NCI-H2081 (cell line): ENCODE measurements at places on chromosomes 6 and 20.

DNA sequence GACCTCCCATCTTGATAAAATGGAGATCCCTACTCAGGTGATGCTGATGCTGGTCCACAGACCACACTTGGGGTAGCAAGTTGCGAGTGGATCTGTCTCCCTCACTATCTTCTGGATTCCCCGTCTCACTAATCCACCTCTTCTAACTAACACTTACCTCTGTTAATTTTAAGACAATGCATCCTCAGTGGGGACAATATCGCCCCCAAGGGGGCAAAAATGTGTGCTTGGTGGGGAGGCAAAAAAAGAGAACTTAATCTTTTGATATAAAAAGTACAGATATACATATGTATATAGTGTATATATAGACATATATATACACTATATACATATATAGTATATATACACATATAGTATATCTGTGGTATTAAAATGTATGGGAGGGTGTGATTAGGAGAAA is 4.3 kb downstream of the LRFN2 start:
- DNase-seq: peak; percentile 29

DNA sequence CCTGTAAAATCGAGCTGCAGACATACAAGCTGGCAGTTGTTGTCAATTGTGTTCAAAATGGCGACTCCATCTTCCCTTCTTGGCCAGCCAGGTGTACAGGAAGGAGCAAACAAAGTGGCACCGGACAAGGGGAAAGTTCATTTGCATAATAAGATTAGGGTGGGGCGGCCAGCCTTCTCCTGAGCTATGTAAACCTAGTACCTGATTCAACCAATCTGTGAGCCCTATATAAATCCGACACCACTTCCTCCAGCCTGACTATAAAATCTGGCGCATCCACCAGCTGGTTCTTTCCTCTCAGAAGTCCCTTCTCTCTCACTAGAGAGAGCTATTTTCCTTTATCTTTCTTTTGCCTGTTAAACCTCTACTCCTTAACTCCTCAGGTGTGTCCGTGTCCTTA is 8.1 kb upstream of the HBS1L start:
- DNase-seq: no peak

DNA sequence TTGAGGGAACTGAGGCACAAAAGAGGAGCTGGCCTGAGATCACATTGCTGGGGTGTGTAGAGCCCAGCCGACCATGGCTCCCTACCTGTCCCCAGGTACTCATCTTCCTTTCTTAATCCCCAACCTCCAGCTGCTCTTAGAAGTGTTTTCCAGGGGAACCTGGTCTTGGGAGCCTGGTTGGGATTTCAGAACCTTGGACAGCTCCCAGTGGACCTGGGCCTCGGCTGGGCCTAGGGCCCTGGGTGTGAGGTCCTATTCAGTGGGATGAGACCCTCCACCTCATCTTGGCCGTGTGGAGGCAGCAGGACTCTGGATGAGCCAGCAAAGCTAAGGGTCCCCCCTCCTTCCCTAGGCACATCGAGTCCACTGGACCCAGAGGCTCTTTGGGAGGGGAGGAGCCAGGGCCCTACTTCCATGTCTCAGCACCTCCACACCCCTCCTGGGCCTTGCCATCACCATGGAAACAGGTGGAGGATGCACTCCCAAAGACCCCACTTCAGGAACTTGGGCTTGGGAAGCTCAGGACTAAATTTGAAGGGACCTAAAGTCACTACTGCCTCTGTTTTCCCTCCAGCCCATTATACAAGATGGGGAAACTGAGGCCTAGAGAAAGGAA is 38.5 kb downstream of the DLGAP4 start:
- DNase-seq: no peak

DNA sequence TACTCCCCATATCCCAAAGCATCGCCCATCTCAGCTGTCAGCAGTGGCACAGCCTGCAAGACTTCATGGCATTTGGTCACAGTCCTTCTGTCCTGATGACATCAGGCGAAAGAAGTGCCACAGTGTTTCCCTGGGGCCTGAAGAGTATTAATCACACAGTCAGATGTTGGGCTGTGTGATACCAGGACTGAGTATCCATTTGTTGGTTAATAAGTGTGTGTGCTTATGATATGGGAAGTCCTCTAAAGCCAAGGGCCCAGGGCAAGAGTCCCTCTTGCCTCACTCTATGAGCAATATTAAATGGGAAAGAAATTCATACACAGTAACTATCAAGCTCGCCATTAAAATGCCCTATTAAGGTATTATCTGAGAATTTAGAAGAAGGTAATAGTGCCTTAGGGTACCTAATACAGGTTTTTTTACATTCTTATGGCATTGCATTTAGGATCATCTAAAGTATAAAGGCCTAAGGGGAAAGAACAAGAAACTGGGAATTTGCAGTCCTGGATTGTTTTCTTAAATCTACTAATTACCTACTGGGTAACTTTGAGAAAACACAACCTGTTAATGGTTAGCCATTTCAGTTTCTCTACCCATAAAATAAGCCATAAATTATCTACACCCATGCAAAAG is 204.1 kb upstream of the PREP start:
- DNase-seq: no peak

DNA sequence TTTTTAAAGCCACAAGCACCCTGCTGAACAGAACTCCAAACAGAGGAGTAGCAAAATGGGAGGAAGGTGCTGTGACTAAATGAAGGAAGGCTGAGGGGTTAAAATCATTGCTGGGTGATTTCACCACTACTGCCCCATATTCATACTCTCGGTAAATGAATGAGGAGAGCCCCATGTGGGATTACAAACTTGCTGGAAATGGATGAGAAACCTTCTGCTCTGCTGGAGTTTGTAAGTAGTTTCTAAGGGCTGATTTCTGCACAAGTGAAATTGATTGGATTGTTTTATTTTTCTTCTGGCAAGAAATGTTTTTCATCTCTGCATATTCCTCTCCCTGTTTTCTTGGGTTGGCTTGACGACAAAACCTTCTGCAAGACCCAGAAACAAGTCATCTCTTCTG is 533.5 kb upstream of the MMS22L start:
- no peak for DNase-seq

DNA sequence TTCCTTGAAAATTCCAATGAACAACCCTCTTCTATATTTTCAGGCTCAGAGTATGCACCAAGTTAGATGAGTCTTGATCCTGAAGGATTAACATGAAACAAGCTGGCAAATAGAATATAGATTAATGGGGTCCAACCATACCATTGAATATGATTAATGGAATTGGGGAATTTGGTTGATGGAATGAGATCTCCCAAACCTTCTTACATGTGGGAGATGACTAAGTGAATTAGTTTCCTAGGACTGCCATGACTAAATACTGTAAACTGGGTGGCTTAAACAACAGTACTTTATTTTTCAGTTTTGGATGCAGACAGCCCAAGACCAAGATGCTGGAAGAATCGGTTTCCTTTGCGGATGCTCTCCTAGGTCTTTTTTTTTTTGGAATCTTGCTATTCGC is 347.0 kb downstream of the QKI start:
- no peak for DNase-seq

DNA sequence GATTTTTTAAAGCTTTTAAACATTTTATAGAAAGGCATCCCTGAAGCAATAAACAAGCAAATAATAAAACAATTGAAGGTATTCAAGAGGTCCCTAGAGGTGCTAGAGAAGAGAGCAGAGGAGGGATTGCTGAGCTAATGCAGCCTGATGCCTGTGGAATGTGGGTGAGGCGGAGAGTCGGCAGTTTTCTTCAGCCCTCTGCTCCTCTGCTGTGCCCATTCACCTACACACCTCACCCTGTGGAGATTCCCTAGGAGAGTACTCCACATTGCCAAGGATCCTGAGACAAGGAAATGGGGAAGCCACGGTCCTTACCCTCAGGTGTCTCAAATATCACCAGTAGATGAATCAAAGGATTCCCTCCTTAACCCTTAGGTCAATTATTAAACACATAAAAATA is 199.8 kb upstream of the POU3F2 start:
- DNase-seq: no peak

DNA sequence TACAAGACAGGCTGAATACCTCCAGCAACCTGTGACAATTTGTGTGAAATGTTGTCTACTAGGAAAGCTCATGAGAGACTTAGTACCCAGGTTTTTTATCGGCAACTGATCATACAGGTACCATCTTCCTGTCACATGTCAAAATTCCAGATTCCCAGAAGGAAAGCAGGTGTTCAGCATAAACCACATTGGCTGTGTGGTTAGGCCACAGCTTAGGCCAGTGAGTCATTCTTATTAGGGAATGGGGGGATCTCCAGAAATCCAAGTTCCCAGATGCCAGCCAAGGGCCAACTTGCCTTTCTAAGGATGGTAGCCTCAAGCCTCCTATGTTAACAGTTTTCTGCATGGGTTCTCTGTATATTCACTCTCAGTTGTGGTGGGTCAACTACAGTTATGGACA is 65.9 kb downstream of the FAM184A start:
- DNase-seq: no peak

GRCh38 chr6:15370733-15371671 is 125.1 kb downstream of the JARID2 start:
- no peak for DNase-seq

DNA sequence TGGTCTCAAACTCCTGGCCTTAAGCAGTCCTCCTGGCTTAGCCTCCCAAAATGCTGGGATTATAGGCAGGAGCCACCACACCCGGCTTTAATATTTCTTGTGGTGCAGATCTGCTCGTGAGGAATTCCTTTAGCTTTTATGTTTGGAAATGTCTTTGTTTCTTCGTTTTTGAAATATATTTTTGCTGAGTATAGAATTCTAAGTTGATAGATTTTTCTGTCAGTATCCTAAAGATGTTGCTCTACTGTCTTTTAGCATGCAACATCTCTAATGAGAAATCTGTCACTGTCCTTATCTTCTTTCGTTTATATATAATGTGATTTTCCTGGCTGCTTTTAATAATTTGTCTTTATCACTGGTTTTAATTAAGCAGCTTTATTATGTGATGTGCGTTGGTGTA is 75.1 kb downstream of the ZFAND3 start:
- no peak for DNase-seq
